EL (cell line): ENCODE measurements at places on chromosomes 7 and 10.
A peak's percentile ranks its signal among the peaks of the same experiment; 100 is the strongest.

DNA sequence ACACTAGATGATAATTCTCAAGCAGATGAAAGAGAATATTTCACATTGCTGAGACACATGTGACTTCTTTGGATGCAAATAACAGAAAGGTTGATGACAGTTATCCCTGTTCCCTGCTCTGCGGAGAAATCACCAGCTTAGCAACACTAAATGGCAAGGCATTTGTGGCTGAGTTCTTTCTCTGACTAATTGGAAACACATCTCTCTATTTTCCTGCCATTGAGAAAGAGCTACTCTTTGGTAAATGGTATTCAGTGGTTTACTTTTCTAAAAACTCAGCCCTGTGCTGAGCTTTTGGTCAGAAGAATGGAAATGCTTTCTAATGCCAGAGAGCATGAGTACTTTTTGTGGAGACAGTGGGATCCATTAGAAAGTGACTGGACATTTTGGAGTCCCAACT lies 771.4 kb downstream of the LRMDA start:
- DNase-seq, result peak; percentile 22

DNA sequence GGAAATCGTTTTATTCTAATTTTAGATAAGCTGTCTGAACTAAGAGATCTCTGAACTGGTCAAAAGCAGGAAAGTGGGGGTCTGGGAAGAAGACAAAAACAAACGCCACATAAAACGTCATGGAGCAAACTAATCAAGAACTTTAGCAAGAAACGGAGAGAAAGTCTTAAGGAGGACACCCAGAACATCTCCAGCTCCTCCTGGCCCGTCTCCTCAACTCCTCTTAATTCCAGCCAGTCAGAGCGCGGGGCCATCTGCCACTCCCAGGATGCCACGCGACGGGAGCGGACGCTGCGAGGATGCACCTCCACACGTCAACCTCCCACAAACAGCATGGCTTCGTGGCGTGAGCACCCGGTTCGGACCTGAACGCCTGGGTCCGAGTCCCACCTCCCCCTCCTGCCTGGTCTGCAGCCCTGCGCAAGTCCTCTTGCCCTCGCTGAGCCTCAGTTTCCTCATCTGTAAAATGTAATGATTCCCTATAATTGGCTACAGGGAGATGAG lies 598 bp downstream of the MMS19 start:
- DNase-seq, result peak; percentile 87

- DNase-seq, result no peak
These were observed 156.1 kb upstream of the PLXNA4 start for GRCh38 chr7:132732321-132732865.

DNA sequence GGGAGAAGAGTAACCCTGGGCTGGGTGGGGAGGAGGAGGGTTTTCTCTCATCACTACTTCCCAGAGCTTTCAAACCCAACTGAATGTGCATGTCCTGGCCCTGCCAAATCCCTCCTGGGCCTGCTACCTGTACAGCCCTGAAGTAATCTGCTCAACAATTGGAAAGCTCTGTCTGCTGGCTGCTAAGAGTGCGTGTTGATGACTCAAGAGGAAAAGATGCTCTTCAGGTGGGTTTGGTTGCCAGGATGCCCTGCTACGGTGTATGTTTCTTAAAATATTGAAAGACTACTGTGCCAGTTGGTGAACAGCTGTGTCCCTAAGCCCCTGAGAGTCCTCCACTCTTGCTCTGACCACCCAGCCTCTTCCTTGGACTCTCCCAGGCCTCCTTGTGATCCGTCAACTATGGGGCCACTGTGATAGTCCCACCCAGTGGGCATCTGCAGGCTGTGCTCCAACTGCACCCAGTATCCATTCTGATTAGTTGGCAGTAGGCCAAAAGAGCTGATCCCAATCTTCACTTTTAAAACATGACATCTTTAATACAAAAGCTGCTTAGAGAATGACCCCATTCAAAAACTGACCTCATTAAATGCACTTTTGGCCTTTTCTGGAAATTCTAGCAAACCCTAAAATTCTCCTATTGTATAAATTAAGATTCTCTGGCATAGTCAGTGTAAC lies 85.6 kb downstream of the AOAH start:
- DNase-seq, result no peak

- DNase-seq, result no peak
These were observed 1.1 kb upstream of the MTPAP start for GRCh38 chr10:30349967-30350735.

GRCh38 chr7:11655163-11655562 lies 176.8 kb downstream of the THSD7A start:
- no peak for DNase-seq

GRCh38 chr10:59870152-59870551 lies 36.2 kb downstream of the CCDC6 start:
- no peak for DNase-seq

- DNase-seq, result peak; percentile 47
These were observed 1106.8 kb upstream of the C7orf33 start for GRCh38 chr7:147483634-147484292.

- peak; percentile 60 for DNase-seq
These were observed 7.5 kb upstream of the RBP3 start for GRCh38 chr10:47340608-47341170.

DNA sequence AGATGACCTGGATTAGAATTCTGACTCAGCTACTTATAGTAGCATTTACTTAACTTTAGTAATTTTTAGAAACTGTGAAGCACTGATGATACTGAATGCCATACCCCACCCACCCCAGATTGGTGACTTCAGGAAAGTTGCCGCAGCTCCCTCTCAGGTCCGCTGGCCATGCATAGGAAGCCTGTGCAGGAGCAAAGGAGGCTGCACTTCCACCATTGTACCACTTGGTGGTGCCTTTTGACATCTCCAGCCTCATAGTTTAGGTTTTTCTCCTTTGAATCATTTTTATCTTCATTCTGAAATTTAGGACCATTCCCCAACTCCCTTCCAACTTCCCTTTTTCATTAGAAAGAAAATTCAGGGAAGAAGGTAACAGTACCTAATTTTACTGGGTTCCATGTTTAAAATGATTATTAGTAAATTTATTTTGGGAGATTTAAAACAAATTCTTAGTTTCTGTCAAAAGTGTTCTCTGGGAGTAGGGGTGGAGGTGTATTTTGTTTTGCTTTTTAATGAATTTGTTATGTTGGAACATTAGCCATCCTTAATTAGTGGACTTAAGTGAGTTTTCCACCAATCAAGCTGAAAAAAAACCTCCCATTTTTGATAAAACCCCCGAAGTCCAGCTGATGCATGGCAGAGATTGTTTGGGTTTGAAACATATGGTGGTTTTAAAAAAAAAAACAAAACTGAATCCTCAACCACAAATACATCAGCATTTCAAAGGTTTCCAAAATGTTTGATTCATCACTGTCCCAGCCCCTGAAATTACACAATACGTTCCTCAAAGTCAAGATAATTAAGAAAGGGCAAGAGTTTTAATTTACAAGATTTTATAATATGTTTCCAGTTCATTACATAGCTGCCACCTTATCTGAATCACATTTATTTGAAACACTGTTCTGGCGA lies 109.6 kb downstream of the WNT2 start:
- peak; percentile 69 for DNase-seq

DNA sequence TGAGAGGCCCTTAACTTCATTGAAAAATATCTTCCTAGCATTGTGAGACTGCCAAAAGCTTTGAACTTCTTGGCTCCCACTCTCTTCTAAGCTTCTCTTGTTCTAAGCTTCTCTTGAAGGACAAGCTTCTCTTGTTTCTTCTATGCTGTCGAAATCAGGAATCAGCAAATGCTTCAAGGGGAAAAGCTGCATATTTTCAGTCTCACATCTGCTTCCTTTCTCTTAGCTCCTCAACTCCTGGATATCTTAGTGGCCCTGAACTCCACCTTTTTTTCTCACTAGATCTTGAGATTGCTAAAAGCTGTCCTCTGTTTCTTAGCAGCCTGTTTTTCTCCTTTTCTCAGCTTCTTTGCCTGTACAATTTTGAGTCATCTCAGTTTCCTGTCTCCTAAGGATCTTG lies 73.0 kb downstream of the NEUROD6 start:
- DNase-seq, result no peak

GRCh38 chr7:134992626-134993179 lies 6.4 kb downstream of the AGBL3 start:
- DNase-seq, result no peak

DNA sequence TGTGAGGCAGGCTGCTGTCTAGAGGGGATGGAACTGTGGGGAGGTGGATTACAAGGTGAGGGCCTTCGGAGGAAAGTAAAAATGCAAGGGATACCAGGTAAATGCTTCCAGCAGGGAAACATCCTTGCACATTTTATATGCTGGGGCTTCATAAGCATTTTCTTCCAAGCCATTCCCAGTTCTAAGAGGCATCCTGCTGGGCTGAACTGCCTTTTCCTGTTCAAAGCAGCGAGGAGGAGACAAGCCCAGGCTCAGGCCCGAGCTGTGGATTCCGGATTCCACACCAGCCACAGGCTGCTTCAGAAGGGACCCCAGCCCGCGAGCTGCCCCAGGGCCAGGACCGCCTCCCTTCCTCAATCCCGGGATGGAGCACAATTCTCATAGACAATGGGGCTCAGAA lies 249.7 kb downstream of the TNS3 start:
- DNase-seq, result no peak

GRCh38 chr7:74443543-74444247 lies 10.0 kb upstream of the GTF2IRD1 start:
- DNase-seq, result no peak

DNA sequence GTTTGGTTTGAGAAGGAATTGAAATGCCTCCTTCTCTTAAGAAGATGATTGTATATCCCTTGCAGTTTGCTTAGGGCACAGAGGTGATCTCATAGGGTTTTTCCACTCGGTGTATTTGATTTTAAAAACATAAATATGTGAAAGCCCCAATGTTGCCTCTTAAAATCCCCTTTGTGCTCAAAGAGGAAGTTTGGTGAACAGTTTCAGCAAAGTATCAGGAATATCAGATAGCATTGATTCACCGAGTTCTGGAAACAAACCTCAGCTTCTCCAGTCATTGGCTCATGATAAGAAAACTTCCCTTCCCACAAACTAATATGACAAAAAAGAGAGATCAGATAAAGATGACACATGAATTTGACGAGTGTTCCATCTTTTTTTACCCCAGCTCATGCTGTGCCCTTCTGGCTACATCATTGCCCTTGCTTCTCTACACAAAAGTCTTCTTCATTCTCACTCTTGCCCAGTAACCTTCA lies 20.1 kb upstream of the SMNDC1 start:
- DNase-seq, result no peak

GRCh38 chr10:132192076-132192975 lies 5.6 kb downstream of the DPYSL4 start:
- no peak for DNase-seq

DNA sequence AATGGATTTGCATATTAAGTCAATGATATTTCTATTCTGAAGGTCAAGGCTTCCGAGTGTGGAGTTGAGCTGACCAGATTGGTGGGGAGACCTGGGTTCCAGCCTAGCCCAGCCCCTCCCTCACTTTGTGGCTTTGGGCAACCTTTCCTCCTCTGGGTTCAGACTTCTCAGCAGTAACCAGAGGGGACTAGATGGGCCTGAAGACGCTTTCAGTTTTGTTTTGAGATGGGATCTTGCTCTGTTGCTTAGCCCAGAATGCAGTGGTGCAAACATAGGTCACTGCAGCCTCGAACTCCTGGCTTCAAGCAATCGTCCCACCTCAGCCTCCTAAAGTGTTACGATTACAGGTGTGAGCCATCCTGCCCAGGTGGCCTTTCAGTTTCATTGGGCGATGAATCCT lies 68.1 kb upstream of the LEP start:
- no peak for DNase-seq

- no peak for DNase-seq
These were observed 73.9 kb upstream of the NMT2 start for GRCh38 chr10:15242261-15242840.

GRCh38 chr10:26550774-26551526 lies 112.8 kb downstream of the APBB1IP start:
- no peak for DNase-seq

DNA sequence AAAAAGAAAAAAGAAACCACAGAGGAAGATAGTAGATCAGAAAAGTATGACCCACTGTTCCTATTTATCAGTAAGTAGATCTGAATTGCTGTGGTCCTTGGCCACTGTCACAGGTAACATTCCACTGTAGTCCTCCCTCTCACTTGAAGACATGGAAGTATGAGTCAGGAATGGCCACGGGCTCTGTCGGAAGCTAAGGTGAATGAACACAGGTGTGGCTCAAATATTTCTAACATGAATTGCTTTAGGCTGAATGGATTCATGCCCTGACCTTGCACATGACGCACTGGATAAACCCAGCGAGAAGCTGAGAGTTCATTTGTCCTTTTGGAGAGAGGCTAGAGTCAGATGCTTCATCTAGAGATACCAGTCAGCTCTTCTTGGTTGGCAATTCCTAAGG lies 224.5 kb upstream of the SP8 start:
- DNase-seq, result no peak
